Psoas muscle (tissue), 8 donors: ENCODE measurements at places on chromosomes 3 and 15. TPM values are rescaled to one million over a fixed set of nuclear protein-coding genes. Genes with fewer than 3 reads are reported as not detected.

The IQCF6 gene
- total RNA-seq, result not detected

The VGLL4 gene
- total RNA-seq, result 11.2 TPM

The SPTBN5 gene
- 0.22 TPM for total RNA-seq

The RTP1 gene
- total RNA-seq, result not detected

The ITIH3 gene
- 0.25 TPM for total RNA-seq

The GPR149 gene
- not detected for total RNA-seq

DNA sequence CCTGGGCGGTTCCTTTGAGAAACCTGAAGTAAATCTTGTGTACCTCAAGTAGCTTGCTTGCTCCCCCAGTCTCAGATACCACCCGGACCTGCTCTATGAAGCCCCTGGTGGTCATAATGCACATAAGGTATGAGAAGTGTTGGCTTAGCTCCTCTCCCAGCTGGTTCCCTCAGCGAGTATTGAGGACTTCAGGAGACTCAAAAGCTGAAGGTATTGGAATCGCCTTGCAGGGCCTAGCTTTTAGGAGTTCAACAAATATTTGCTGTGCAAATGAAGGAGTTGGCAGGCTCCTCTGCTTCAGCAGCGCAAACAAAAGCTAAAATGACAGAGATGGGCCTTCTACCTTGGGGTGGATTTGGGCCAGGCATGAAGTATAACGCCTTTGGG is 1.7 kb downstream of the CMTM8 start:
- DNase-seq, result no peak

- DNase-seq, result no peak
Measured at GRCh38 chr3:48585411-48585810, 9.7 kb downstream of the COL7A1 start.

- DNase-seq, result peak; percentile 81
Measured at GRCh38 chr15:25775317-25775912, 87.7 kb downstream of the ATP10A start.

- DNase-seq, result no peak
Measured at GRCh38 chr15:25802285-25802830, 60.8 kb downstream of the ATP10A start.

- DNase-seq, result no peak
Measured at GRCh38 chr3:142615171-142615570, 19.0 kb downstream of the PLS1 start.

DNA sequence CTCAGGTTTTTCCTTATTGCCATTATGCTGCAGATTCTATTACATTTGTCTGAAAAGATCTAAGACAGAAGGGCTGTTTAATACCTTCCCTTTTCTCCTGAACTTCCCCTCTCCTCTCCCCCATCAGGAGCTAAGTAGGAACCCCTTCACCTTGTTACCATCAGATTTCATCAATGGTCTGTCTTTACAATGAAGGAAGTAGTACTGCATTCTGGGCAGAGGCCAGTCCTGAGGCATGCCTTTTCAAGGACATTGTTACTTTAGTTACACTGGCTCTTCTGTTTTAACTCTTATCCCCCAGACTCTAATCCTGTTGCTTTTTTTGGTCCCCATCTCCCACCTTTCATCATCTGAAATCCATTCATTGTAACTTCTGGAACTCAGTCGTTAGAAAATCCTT is 8.1 kb downstream of the CTNNB1 start:
- DNase-seq, result no peak

DNA sequence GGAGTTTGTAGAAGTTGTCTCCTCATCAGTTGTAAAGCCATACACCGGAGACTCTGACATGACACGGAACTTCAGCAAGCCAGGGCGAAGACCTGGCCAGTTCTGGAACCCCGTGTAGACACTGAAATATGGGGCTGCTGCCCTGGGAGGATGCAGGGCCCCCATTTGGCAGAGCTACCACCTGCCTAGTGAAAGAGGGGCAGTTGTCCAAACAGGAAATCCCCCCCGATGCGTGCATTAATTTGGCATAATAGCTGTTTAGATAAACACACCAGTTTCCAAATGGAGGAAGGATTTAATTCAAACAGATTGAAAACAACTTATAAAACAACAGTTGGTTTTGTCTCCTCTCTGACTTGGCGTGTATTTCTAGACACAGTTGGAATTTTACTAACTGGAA is 357.2 kb downstream of the GABRG3 start:
- DNase-seq, result no peak

DNA sequence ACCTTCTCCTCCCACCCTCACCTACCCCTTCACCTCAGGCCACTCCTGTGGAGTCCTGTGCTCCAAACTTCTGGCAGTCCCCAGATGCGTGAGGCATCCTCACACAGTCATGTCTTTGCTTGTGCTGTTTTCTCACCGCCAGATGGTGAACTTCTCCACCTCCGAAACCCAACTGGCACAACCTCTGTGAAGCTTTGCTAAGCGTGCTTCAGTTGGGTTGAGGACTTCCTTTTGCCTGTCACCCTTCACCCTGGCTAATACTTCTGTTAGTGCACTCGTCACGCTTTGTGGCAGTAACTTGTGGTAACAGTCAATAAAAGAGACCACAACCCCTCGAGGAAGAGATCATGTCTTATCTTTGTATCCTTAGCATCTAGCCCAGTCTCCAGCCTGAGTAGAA is 42.0 kb upstream of the SKOR1 start:
- no peak for DNase-seq

GRCh38 chr15:52463638-52464037 is 65.0 kb downstream of the MYO5A start:
- DNase-seq, result no peak
